ENCODE measurements at places on chromosomes 7 and 10.

- H3K36me3 ChIP-seq = no peaks in the 10 kb centered on the region
- no peaks in the 10 kb centered on the region for H3K27me3 ChIP-seq
- no peak overlapping the region for H3K4me3 ChIP-seq
- H3K4me1 ChIP-seq = no peaks in the 10 kb centered on the region
Measured at GRCh38 chr7:37901890-37902524, 14.6 kb downstream of the SFRP4 start.

DNA sequence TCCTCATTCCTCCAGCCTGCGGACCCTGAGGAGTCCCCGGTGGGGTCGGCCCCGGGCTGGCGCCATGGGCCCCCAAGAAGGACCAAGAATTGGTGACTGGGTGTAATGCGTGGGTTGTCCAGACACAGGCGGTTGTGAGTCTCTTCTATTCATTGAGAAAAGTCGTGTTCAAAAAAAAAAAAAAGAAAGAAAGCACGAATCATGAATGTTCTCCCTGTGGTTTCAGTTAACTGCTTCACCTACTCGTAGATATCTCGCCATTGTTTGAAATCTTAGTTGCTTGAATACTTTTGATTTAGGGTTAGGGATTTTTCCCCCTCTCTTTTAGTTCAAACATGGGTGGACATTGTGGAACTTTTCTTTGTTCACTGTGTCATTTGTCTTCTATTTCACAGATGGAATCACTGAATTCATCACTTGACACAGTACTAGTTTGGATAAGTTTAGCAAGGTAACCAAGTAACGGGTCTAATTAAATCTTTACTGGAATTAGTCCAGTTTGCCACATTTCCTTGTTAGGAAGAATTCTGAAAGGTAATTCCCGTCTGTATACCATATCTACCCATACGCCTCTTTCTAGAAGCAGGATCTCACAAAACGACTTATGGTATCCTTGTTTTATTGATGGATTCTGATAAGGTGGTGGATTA is 775 bp downstream of the STARD3NL start:
- no peak for DNase-seq
- H3K27me3 ChIP-seq = no peaks in the 10 kb centered on the region
- H3K4me1 ChIP-seq = peaks cover 7% of the 10 kb centered on the region
- H3K27ac ChIP-seq = no peak overlapping the region

DNA sequence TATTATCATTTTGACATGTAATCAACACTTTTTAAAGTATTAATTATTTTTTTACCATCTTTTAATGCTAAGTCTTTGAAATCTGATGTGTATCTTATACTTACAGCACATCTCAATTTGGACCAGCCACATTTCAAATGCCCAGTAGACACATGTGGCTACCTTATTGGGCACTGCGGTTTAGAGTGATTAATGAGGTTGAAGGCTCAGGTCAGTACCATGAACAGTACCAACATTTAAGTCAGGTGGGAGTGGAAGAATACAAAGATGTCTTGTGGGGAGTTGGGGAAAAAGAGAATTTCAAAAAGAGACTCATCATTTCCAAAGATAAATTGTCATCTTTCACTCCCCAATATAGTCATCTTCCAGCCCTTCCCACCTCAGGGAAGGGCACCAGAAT is 40.5 kb downstream of the COL28A1 start:
- H3K4me3 ChIP-seq = no peak overlapping the region
- peaks cover 6% of the 10 kb centered on the region for H3K4me1 ChIP-seq
- H3K36me3 ChIP-seq = no peaks in the 10 kb centered on the region
- DNase-seq = no peak
- no peak overlapping the region for H3K27ac ChIP-seq
- no peaks in the 10 kb centered on the region for H3K27me3 ChIP-seq

DNA sequence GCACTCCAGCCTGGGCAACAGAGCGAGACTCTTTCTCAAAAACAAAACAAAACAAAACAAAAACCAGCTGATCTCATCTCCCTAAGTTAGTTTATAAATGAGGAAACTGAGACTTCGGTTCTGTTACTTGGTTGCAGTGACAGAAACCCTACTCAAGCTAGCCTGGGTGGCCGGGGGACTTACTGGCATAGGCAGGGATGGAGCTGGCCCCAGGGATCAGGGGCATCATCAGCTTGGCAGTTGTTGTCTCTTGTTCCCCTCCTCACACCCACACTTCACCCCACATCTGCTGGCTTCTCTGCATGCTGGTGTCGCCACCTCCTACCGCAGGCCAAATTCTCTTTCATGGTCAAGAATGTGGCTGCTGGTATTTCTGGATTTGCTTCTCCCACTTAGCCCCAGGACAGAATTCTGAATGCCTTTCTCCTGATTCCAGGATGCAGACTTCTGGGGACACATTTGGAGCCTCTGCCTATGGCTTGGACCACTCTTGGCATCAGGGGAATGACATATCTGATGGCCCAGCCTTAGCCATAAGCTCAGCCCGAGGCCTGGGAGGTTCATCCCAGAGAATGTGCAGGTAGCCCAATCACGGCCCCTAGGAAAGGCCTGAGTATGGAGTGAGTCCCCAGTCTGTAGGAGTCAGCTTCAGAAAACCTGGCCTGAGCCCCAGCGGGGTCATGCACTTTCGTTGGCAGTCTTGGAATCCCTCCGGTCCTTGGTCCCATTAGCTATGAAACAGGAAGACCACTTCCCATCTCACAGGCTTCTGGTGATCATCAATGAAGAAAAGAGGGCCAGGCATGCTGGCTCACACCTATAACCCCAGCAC is 41.6 kb upstream of the CTBP2 start:
- H3K36me3 ChIP-seq = no peaks in the 10 kb centered on the region
- H3K4me1 ChIP-seq = no peaks in the 10 kb centered on the region
- H3K4me3 ChIP-seq = no peak overlapping the region
- no peak for DNase-seq
- H3K27me3 ChIP-seq = no peaks in the 10 kb centered on the region

GRCh38 chr7:121882731-121883130 is 9.8 kb downstream of the PTPRZ1 start:
- no peaks in the 10 kb centered on the region for H3K27me3 ChIP-seq
- peaks cover 8% of the 10 kb centered on the region for H3K36me3 ChIP-seq
- no peak overlapping the region for H3K27ac ChIP-seq
- DNase-seq = no peak
- peaks cover 53% of the 10 kb centered on the region for H3K4me1 ChIP-seq

- H3K4me1 ChIP-seq = peaks cover 6% of the 10 kb centered on the region
- no peak overlapping the region for H3K4me3 ChIP-seq
- no peaks in the 10 kb centered on the region for H3K36me3 ChIP-seq
- H3K27ac ChIP-seq = no peak overlapping the region
Measured at GRCh38 chr7:91083855-91084644, 180.2 kb upstream of the FZD1 start.

All from neural progenitor cell (in vitro differentiated cells).